ENCODE measurements at places on chromosomes 1 and 21. TPM values are rescaled to one million over a fixed set of nuclear protein-coding genes. Genes with fewer than 3 reads are reported as not detected.

DNA sequence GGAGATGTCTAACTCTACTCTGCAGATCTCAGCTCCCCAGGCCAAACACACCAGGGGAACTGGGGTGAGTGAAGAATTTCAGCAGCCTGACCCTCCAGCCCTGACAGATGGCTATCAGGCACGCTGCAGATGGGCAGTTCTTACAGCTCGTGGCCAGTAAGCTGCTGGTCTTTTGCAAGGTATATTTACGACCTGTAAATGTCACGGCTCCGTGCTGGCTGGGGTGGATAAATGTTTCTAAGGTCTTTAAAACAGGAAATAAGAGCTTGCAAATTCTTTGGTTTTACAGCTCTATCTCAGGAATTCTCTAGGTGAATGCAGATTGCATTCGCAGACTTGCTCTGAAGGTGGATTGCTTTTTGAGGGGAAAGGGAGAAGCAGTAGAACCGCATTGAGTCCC is 10.1 kb downstream of the DOP1B start:
- no peak for DNase-seq

GRCh38 chr21:19700476-19700875 is 1296.9 kb upstream of the TMPRSS15 start:
- no peak for DNase-seq

DNA sequence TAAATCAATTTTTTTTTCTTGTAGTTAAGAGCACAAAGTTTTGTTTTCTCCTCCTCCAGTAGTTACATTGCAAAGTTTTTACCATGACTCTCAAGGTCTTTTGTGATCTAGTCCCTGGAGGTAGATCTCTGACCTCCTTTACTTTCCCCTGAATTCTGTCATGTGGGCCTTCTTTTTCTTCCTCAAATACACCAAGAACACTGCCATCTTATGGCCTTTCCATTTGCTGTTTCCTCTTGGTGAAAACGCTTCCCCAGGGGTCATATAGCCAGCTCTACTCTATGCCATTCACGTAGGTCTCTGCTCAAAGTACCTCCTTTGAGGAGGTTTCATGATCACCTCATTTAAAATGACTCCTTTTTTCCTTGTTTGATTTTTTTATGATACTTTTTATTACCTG is 2.7 kb downstream of the DDX20 start:
- no peak for DNase-seq

GRCh38 chr1:1000357-1001056 is 610 bp upstream of the HES4 start:
- peak; percentile 69 for DNase-seq

DNA sequence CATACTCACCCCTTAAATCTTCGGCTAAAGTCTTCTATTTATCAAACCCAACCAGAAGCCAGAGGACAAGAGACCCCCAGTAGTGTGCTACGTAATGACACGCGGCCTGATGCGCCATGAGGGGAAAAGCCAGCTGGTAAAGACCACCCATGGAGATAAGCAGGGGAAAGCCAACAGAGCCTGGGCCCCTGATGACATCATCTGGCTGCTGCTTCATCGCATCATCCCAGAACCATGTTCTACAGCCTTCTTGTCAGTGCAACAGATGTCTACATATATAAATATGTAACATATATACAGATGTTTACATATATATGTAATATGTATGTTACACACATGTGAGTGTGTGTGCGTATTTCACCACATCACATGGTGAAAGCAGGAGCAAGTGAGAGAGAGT is 81.7 kb upstream of the VANGL1 start:
- DNase-seq: no peak

GRCh38 chr1:32525053-32525452 is 14.2 kb upstream of the ZBTB8A start:
- no peak for DNase-seq

DNA sequence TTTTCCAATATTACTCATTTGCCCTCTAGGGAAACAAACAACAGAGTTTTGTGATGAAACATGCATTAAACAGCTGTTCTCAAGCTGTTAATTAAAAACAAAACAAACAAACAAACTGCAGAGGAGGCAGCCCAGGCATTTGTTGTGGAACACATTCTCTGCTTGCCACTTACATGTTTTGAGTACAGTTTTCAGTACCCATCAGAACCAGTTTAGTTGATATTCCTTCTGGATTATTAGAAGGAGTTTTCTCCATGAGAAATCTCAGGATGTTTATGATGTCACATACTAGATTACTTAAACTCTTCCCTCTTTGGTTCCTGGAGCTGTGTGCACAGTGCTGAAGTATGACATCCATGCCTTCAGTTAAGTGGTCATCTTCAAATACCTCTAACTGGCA is at the start of gene OR2T6:
OR2T6 (plus strand) TSS at position 301 of the 400 bp plus-strand sequence. CDS start 11,863 bp downstream, outside the sequence.
- DNase-seq: no peak

DNA sequence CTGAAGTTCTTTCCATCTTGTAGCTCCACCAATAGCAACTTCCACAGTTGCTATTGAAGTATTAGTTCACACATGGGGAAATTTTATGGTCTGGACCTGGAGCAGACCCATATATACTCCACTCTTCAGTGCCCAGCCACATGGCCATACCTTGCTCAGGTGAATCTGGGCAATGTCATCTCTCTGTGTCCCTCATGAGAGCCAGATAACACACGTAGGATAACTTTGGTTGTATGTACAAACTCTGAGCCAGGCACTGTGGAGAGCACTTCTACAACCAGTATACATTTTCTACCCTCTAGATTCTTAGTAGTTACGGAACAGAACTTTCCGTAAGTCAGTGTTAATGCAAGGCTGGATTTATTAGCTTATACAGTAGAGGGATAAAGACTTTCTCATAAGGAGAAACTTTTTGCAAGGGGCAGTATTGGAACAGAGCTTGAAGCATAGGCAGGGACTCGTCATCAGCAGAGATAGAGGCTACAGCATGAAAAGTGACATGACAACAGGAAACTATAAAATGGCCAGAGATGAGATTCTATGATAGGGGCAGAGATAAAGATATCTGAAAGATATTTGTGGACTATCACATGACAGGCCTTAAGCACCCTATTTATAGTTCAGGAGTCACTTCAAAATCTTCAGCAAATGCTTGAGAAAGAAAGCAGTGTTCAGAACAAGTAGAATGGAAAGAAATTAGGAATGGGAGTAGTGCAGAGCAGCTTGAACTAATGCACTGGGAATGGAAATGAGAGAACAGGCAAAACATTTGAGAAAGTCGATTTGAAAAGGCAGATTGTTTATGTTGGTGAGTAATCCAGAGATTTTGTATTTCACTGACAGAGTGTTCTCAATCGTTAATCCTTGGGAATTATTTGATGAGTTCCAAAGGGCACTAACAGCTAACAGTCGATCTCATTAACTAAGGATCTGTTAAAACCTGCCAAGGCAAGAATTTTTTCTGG is 481.8 kb downstream of the USP25 start:
- peak; percentile 35 for DNase-seq

GRCh38 chr1:53470155-53470554 is 11.0 kb downstream of the DMRTB1 start:
- peak; percentile 61 for DNase-seq

DNA sequence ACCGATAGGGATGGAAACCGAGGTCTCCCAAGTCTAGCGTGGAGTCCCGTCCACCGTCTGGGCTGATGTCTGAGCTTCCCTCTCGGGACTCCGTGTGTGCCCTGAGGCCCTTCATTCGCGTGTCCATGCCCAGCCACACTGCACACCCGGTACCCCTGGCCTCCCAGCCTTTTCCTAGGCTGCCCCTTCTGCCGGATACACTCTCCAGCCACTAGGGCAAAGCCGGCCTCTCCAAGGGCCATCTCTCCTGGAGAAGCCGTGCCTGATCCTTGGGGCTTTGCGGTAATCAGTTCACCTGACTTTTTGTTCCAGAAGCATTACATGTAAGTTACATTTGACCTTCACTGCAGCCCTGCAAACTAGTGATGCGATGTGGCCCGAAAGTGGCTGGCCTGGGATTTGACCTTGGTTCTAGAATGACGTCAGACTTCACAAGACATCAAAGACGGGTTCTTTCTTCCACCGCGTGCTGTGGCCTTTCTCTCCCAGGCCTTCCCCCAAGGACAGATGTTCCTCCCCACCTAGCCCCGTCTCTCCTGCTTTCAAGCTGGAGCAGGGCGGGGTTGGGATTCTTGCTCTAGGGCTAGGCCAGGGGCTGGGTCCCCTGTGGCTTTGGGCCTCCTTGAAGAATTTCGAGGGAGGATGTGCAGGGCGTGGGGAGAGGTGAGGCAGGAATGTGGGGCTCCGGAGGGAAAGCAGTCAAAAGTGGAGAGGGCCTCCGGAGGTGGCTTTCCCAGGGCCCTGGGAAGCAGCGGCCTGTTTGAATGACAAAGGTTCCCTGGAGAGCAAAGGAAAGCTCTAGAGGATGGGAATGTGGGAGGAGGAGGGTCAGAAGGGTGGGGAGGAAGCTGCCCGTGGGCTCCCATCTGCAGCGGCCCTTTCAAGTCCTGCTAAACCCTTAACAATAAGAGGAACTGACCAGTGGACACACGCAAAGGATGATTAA is 49.7 kb upstream of the SLC2A1 start:
- no peak for DNase-seq

DNA sequence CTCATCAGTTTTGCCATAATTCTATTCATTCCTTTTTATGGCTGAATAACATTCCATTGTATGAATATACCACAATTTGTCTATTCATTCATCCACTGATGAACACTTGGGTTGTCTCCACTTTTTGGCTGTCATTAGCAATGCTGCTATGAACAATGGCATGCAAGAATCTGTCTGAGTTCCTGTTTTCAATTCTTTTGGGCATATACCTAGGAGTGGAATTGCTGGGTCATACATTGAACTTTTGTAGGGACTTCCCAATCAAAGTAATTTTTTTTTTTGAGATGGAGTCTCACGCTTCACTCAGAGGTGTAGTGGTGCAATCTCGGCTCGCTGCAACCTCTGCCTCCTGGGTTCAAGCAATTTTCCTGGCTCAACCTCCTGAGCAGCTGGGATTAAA is 34.9 kb downstream of the AADACL4 start:
- no peak for DNase-seq

GRCh38 chr1:223225481-223225880 is 82.4 kb upstream of the TLR5 start:
- no peak for DNase-seq

DNA sequence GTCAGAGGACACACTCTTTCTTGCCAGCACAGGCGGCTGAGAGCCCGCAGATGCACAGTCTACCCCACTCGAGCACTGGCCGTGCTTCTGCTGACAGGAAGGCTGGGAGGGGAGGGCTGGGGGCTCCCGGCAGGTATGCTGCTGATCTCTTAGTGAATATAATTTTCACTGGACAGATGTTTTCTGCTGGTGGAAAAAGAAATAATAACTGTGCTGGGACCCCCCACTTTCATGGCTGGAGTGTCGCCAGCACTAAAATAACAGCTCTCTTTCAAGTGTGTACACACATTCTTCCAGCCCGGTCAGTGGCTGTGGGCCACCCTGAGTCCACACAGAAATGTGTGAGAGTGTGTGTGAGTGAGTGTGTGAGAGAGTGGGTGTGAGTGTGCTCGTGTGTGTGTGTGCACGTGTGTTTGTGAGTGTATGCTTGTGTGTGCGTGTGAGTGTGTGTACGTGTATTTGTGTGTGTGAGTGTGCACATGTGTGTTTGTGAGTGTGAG is 167.7 kb upstream of the USP24 start:
- DNase-seq: no peak

- DNase-seq: peak; percentile 35
These were observed at the start of gene TNFRSF1B for GRCh38 chr1:12166834-12167492. TSS of gene TNFRSF1B (plus strand) at chr1:12166991. CDS start at chr1:12167092, 101 bp downstream.

GRCh38 chr1:38092256-38092655 is 45.7 kb upstream of the POU3F1 start:
- DNase-seq: no peak

- DNase-seq: no peak
These were observed 313.8 kb downstream of the MATN1 start for GRCh38 chr1:30409476-30410152.

DNA sequence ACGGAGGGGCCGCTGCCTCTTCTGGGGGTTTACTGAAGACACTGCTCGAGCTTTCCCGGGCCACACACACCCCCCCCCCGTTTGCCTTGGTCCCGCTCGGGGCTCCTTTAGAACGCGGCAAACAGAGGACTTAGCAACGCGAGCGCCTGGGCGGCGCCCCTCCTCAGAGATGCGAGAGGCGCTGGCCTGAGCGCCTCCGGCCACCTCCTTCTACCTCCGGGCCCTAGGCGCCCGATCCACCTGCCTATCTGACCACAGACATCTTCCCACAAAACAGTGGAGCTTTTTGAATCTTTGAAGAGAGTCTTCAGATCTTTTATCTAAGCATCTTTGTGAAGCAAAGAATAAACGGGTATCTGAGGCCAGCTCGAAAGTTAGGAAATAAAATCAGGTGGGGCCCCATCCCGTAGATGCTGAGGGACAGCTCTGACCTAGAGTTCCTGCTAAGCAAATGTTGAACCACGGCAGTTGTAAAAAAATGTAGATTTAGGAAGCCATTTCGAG is 436 bp upstream of the TTLL7 start:
- peak; percentile 75 for DNase-seq

DNA sequence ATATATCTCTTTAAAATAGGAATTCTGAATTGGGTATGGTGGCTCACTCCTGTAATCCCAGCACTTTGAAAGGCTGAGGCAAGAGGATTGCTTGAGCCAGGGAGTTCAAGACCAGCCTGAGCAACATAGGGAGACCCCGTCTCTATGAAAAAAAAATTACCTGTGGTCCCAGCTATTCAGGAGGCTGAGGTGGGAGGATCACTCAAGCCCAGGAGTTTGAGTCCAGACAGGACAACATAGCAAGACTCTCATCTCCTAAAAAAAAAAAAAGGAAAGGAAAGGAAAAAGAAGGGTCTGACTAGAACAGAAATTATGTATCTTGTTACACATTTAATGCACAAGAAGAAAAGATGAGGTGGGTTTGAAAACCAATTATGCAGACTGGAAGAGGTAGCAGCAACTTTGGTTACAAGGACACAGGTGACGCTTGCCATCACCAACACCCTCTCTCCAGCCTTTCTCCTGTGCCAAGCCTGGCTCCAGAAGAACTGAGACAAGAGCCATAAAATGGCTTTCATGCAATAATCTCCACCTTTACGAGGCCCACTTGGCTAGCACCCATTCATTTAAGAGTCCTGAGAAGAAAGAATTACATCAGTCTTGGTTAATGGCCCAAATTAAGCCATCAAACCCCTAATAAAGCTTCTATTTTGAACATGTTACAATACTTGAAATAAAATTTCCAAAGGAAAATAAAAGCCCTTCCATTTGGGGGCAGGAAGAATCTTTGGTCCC is 4.8 kb upstream of the SELENBP1 start:
- no peak for DNase-seq

Gene UBE2U
- not detected for total RNA-seq

Gene GPR3
- total RNA-seq: not detected

Gene KCNJ10
- not detected for total RNA-seq

Gene KRTAP19-3
- not detected for total RNA-seq

Gene NUDT4B
- 72.0 TPM for total RNA-seq

Measured in fibroblast of the aortic adventitia (primary cell).